ENCODE measurements at places on chromosomes 6 and 20.

DNA sequence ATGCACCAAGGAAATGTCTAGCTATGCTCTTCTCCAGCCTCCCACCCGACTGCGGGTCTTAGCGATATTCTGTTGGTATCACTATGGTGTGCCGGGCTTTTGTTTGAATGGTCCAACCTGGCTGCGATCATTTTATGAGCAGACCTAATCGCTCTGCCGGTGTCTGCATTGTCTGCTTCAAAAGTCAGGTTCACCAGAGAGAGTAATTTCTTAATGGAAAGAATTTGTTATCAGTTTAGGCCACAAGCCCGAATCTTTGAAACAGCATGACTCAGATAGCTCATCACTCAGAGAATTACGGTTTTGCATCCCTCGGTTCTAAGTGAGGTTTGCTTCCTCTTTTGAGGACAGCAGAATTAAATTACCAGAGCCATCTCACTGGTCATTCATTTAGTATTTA, 521.0 kb upstream of the ARID1B start:
- no peak for DNase-seq

DNA sequence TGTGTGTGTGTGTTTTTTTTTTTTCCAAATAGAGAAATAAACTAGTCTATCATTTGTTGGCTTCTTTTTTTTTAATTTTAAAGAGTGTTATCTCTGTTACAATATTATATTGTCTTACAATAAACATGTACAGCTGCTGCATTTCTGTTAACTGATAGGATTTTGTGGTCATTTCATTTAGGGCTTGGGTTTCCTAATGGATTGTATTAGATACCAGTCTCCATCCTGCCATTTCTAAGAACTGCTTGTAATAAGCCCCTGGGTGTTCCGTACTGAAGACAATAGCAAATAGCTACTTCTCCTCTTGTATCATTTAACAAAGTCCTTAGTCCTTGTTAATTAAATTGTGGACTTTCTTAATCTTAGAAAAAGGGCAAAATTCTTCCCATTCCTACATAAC, 45.7 kb downstream of the SOBP start:
- DNase-seq, result no peak

DNA sequence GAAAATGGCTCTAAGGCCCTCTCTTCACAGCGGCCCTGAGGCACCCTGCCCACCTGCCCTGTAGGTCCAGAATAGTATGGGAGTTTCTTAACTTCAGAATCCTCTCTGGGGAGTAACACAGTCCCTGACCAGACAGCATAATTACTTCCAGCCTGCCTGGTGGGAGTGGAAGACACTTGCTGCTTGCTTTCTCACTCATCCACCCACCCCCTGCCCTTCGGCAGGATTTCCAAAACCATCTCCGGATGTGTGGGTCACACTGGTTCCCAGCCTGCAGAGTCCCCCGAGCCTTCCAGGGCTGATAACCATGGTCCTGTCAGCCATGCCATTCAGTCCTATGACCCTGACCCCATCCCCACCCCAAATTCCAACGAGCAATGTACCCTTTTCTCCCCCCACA, 5.4 kb downstream of the SLC29A1 start:
- no peak for DNase-seq

GRCh38 chr20:12067686-12068085, 150.0 kb downstream of the BTBD3 start:
- DNase-seq, result no peak

GRCh38 chr20:63706027-63706695, 1.6 kb downstream of the ARFRP1 start:
- DNase-seq, result no peak

DNA sequence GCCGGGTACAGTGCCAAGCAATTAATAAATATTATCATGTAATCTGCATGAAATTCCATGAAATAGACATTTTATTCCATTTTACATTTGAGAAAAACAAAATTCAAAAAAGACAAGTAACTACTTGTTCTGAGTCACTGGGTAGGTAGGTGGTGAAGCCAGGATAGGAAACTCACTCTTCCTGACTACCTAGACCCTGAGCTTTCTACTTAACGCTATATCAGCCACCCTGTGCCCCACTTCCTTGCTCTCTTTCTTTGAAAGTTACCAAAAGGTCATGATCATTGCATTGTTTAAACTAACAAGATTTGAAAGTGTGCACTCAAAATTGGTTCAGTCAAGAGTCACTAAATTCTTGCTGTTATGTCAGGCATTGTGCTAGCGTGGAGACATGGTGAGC, 235.7 kb downstream of the CD83 start:
- no peak for DNase-seq

- no peak for DNase-seq
These were observed 318.6 kb downstream of the PRKN start for GRCh38 chr6:162408826-162409535.

DNA sequence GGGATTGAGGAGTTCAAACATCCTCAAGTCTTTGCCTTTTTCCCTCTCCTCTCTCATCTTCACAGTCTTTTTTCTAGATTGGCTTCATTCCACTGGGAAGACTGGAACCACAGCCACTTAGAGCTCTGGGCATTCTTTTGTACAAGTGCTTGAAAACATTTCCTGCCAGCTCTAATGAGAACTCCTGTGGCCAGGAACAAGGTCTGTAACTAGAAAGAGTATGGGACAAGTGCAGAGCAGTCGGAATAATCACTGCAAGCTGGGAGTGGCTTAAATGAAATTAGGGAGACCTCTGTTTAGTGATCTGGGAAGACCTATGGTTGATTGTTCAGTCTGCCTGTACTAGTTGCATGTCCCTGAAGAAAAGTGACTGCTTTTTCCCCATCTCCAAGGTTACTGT, 41.0 kb upstream of the SMIM8 start:
- DNase-seq, result no peak

DNA sequence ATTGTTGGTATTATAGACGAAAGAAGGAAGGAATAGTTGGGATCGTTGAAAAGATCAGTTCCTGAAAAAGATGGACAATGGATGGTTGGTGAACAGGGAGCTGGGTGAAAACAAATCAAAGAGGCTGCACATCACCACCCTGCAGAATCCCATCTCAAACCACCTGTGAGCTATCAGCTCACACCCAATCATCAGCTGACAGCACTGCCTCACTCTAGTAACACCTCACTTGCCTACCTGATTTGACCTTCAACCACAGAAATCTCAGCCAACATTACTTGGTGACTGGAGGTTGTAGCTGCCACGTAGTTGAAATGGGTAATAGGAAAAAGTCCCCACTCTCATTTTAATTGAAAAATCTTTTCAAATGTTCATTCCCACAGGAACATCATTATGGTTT, 101.8 kb upstream of the DST start:
- DNase-seq, result no peak

- DNase-seq, result no peak
These were observed 1.6 kb upstream of the SLC35B3 start for GRCh38 chr6:8436966-8437365.

DNA sequence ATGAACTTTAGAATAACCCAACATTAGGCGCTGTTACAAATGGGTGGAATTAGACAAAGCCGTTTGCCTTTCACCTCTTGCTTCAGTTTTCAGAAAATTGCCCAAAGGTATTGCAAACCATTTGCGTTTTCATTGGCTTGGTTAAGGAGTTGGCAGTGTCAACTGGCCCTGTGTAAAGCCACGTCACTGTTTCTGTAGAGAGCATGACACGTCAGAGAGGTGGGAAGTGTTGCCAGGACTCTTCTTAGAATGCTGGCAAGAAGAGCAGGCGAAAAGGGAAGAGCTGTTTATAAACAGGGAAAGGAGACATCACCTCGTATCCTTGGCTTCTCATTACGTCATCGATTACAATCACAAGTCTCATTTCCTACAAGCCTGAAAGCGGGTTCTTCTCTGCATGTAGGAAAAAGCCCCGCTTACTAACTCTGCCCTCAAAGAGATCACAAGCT, 4.2 kb upstream of the IRF4 start:
- DNase-seq, result no peak

GRCh38 chr6:148999929-149000468, 253.2 kb downstream of the UST start:
- no peak for DNase-seq

DNA sequence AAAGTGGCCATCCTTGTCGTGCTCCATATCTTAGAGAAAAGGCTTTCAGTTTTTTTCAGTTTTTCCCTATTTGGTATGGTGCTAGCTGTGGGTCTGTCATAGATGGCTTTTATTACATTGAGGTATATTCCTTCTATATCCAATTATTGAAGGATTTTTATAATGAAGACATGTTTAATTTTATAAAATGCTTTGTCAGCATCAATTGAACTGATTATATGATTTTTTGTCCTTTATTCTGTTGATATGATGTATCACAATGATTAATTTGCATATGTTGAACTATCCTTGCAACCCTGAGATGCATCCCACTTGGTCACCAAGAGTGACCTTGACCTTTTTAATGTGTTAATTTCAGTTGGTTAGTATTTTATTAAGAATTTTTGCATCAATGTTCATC, 55.1 kb upstream of the VGLL2 start:
- no peak for DNase-seq

- DNase-seq, result no peak
These were observed 55.0 kb downstream of the PDE7B start for GRCh38 chr6:135906542-135906941.

GRCh38 chr20:34581341-34582184, 23.0 kb downstream of the MAP1LC3A start:
- no peak for DNase-seq

DNA sequence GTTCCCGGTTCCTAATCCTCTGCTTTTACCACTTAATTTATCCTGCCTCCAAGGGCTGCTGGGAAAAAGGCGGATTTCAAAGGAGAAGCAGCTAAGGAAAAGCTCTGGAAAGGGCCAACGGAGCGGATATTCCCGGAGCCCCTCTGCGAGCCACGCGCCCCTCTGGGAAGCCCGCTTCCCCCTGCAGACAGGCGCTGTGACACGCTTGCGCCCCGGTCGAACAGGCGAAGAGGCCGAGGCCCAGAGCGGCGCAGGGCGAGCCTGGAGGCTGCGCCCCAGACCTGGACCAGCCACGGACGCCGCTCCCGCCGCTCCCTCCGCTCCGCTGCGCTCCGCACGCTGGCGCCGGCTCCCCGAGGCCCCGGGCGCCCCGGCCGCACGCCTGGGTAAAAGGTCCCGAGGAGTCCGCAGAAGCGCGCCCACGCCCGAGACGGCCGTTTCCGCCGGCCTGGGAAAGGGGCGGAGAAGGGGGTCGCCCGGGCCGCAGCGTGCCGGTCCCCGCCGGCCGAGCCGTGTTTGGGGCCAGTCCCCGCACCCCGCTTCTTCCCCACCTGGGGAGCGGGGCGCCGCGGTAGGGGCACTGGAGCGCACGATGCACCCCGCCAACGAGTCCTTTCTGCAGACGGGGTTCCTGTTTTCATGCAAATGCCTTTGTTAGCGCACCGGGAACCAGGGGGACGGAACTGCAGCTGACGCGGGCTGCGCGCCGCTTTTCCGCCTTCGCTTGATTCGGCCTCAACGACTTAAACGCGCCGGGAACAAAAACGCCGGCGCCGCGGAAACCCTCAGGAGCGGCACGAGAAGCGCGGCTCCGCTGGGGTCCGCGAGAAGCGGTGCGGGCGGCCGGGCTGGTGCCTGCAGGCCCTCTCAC, 91.9 kb upstream of the SIRPA start:
- DNase-seq, result no peak

GRCh38 chr6:111487661-111488060, 4.6 kb upstream of the REV3L start:
- no peak for DNase-seq

DNA sequence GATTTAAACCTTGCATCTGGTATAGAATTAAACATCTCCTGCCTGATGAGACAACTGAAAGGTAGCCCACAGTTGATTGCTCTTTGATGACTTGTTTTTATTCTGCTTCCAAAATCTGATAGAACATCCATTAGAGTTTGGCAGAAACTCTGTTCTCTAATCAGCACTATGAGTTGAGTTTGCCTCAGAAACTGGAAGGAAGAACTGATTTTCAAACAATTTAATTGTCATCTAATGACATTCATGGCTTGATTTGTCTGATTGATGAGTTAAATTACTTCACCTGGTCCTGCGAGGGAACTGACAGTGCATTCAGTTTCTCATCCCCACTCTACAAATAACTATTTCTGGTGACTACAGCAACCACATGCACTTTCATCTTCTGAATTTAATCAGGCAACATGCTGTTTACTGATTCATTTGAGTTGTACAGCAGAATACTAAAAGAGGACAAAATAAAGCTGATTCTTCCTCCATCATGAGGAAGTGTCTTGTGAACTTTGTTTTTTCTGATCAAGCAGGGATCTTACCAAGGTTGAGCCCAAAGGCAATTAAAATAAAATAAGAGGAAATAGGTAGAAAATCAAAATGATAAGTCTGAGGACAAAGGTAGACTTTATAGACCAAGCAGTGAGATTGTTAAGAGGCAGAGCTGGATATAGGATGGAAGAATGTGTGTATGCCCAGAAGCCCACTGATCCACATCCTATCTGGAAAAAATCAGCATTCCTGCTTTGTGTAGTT, 15.7 kb upstream of the MRAP2 start:
- no peak for DNase-seq

DNA sequence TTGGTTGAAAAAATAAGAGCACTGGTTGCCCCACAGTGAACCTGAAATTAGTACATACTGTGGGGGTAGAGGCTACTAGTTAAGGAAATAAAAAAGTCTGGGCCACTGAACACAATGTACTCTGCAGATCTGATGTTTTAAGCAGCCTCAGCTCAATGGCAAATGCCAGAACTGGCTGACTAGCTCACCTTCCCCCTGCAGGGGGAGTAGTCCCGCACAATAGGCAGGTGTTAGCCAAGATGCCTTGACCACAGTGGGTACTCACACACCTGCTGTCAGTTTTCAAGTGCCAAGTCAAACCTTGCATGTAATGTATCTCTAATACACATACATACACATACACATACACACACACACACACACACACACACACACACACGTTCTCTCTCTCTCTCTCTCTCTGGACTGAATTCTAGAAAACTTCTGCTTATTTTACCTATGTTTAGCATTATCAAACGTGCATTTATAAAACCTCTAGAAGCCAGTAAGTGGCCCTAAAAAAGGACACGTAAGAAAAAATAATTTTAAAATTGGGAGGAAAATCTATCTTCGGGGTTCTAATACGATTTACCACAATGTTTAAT, 36.1 kb downstream of the GMDS start:
- DNase-seq, result peak; percentile 38

- no peak for DNase-seq
These were observed 53.1 kb upstream of the FAM83D start for GRCh38 chr20:38873050-38873581.

GRCh38 chr20:58277578-58278472, 31.7 kb upstream of the RAB22A start:
- no peak for DNase-seq

Data from erythroblast (primary cell).